ENCODE measurements at places on chromosomes 7 and 10.
A peak's percentile ranks its signal among the peaks of the same experiment; 100 is the strongest.

DNA sequence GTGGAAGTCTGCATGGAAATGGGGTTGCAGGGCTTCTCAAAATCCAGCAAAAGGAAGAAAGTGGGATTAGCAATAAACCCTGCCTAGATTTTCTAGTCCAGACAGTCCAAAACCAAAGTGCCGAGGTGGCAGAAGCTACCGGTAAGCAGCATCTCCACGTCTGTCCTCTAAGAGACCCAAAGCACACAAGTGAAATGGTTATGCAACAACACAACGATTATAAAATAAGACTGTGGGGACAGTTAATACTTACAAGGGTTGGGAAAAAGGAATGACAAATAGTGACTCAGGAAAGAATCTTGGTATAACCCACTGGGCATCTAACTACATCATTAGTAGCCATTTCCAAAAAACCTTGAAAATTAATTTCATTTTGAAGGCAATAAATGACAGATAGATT, 24.7 kb downstream of the CREB3L2 start:
- DNase-seq = no peak

GRCh38 chr10:130234171-130234965, 98.2 kb downstream of the GLRX3 start:
- no peak for DNase-seq

DNA sequence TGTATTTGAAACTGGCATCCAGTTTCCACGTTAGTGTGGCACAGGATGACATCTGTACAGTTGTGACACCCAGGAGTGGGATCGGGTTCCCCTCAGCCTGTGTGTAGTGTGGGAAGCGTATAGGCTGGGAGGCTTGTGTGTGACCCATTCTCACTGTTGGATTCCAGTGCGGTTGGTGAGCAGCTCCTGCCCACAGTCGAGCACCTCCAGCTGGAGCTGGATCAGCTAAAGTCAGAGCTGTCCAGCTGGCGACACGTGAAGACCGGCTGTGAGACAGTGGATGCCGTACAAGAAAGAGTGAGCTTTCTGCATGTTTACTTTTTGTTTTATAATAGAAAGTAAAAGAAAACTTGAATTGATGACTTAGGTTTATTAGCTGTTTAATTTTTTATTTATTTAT, 18.7 kb upstream of the GET4 start:
- no peak for DNase-seq

- no peak for DNase-seq
These were observed 20.8 kb upstream of the NRP1 start for GRCh38 chr10:33355274-33355673.

- DNase-seq = no peak
These were observed 39.1 kb downstream of the GOLGA7B start for GRCh38 chr10:97888641-97889262.

DNA sequence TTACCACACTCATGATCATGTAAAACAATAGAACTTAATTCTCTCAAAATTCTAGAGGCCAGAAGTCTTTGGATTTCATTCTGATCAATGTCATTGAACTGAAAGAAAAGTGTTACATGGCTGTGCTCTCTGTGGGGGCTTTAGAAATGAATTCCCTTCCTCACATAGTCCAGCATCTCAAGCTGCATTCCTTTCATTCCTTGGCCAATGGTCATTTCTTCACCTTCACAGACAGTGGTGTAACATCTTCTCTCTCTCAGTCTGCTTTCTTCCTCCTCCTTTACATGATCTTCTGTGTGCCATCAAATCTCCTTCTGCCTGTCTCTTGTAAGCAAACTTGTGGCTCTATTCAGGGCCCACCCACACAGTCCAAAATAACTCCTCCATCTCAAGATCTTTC, 735.3 kb downstream of the SUGCT start:
- no peak for DNase-seq

GRCh38 chr10:14617852-14618251, 156.8 kb downstream of the FAM107B start:
- DNase-seq = no peak

DNA sequence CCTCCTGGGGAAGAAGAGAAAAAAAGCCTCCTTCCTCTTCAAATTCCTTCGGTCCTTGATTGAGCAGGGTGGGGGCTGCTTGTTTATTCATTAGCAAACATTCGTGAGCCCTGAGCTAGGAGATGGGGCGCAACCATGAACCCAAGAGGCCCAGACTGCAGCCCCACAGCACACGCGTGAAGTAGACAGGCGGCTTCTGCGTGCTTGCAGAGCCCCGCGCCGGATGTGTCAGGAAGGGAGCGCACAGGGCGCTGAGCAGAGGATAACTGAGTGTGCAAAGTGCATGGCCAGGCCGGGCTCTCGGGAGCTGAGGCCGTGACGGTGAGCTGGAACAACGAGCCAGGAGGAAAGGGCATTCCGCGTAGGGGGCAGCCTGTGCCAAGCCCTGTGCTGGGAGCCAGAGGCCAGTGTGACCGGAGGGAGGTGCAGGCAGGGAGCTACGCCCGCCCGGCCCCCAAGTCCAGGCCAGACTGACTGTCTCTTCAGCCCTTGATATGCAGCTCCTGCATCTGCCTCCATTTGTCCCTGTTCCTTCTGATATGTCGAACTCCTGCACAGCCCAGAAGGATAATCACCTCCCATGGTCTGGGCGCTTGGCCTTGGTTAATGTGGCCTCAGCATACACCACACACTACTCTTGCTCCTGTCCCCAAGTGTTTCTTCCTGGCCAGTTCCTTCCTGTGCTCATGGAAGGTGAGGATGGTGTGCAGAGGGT, 4.6 kb downstream of the FOXL3 start:
- DNase-seq = no peak

DNA sequence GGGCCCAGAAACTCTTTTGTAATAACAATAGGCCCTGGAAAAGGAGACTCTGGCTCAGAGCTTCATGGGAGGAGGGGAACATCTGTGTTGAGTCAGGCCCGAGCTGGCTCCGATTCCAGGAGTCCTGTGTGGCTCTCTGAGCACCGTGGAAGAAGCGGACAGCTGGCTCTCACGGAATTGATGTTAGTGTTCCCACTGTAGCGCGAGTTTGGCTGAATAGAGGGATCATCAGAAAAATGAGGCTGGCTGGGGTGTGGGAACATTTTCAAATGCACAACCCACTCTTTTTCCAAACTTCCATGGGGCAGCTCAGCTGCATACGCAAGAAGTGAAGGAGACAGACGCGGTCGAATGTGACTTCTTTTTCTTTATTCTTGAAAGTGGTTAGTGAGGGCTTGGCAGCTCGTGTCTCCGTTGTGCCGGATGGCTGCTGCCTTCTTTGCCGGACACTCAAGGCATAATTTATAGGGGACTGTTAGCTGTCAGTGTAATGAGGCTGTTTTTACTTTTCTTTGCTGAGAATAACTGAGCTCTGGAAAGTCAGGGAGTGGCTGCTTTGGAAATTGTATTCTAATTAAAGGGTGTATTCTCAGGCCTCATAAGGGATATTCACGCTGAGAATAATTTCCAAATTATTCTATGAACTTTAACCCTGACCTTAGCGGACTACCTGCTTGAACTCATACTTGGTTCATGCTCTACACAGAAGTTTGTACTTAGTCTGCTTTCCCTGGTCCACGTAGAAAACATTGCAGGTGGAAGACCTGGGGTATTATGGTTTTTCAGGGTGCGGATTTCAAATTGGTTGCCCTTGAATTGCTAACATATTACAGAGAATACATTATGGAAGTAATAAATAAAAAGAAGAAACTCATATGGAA, 23.1 kb downstream of the MDFIC start:
- DNase-seq = no peak

GRCh38 chr10:111392159-111392558, 315.3 kb downstream of the ADRA2A start:
- DNase-seq = no peak

DNA sequence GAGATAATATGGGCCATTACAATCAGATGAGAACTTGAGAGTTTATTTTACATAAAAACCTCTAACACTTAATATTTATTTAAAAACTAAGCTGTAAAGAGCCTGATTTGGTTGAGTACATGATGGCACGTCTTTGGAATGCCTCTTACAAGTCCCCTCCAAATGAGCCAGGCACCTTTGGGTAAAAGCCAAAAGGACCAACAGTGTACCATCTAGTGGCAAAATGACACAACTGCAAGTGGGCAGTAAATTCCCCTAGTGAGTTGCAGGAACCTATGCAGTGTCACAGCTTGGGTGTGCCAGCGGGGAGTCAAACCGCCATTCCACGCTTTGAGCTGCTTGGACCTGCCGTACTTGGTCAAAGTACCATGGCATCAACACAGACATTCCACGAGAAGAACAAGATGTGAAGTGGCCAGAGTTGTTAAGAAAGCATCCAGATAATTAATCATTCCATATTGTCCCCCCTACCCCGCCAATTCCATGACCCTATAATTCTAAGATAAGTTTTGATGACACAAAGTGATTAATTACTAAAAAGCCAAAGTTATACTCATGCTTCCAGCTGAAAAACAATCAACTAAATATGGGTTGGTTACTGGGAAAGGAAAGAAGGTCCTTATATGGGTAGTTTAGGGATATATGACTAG, 115.2 kb downstream of the SORBS1 start:
- peak; percentile 20 for DNase-seq

GRCh38 chr7:38232502-38233366, 40.7 kb downstream of the TARP start:
- DNase-seq = peak; percentile 57

DNA sequence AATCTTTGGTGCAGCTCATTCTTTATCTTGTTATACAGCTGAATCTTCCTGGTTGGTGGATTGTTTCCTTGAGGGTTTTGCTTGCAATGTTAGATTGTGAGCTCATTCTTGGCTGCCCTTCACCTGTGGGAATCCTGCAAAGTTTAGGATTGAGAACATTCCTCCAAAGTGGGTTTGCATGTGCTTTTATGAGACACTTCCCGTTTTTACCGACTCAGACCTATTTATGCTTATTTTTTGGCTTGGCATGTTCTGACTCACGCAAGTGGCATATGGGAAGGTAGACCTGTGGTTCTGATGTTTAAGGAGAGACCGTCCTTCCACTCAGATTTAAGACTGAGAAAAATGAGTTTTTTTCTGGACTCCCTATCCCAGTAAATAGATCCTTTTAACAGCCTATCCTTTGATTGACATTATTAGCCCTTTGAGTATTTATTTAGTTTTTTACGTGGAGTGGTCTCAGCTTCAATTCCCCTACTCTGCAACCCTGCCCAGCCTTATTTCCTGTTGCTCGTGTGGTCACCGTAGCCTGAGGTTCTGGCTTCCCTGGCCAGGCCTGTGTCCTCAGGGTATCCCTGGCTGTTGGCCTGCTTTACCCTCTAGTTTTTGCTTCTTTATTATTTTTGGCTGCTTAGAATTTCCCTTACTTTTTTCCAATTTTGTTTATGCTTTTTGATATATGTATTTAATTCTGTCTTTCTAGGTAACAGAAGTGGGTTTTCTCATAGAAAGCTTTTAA, 13.4 kb upstream of the PRF1 start:
- DNase-seq = no peak

DNA sequence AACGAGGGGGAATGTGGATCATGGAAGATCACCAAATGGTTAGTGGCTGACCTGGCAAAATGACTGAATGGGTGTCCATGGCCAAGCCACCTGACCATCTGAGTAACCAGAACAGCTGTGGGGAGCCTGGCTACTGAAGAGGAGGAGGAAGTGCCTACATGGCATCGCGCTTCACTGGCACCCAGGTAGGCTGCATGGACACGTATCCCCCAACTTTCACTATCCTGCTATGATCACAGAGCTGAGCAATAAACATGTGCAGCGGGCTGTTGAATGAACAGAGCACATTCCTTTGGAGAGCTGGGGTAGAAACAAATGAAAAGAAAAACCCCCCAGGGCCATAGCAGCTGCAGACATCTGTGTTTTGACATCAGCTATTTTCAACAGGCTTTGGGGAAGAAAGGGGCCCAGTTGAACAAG, 6.5 kb downstream of the AKR1B1 start:
- DNase-seq = no peak

- no peak for DNase-seq
These were observed 56.3 kb downstream of the NUDCD3 start for GRCh38 chr7:44434201-44434600.

DNA sequence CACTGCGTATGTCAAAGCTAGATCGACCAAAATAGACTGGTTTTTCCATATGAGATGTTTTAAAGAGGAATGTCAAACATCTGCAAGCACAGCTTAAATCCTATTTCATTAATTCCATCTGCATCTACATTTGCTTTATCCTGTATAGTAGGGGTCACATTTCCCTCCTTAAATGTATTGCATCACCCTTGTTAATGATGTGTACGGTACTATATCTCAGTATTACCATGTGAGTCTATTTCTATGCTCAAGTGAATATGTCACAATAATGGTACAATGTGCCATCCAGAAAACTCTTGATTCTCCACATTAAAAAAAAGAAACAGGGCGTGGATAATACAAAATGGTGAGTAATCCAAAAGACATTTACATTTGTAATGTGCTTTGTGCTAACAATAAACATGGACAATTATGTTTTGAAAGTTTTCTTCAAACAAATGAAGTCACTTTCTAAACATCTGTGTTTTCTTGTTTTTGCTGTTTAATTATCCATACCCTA, 56.6 kb downstream of the TWIST1 start:
- no peak for DNase-seq

- no peak for DNase-seq
These were observed 644.4 kb downstream of the GRM8 start for GRCh38 chr7:126608339-126608776.

GRCh38 chr7:151687523-151688235, 168.0 kb upstream of the RHEB start:
- no peak for DNase-seq

DNA sequence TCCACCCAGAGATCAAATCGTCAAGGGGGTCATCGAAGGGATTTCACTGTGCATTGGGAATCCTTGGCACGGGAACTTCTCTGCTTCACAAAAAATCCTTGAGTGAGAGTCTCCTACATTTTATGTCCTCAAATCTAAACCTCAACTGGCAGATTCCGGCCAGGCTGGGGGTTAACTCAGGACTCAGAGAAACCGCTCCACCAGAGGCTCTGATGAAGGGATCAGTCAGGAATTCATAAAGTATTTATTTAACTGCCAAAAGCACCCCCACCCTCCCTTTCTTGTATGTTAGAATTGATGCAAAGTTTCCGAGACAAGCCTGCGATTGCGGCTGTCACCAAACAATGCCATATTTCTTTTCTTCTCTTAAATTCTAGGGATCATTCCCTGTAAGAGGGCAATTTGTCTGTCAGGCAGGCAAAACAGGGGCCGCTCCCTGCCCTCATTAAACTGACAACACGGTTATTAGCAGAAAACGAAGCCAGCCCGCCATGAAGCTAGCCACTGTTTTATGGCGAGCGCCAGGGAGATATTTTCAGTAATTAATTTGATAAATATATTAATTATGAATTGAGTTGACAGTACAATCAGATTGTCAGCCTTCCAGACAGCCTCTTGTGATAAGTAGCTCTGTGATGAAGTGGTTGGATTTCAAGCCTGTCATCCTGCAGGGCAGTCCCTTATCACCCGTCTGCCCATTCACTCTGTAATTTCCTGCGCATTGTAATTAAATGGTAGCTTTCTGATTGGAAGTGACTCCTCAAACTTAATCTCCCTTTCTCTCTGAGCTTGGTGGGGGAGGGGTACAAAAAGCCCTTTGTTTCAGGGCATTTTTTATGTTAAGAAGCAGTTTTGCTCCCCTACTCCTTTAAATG, 153.0 kb upstream of the GPR26 start:
- no peak for DNase-seq

All from CD4-positive, alpha-beta T cell treated with Interleukin-6 at 100 ng/mL for 8 hours (primary cell).